ENCODE measurements at places on chromosomes 6 and 20.

DNA sequence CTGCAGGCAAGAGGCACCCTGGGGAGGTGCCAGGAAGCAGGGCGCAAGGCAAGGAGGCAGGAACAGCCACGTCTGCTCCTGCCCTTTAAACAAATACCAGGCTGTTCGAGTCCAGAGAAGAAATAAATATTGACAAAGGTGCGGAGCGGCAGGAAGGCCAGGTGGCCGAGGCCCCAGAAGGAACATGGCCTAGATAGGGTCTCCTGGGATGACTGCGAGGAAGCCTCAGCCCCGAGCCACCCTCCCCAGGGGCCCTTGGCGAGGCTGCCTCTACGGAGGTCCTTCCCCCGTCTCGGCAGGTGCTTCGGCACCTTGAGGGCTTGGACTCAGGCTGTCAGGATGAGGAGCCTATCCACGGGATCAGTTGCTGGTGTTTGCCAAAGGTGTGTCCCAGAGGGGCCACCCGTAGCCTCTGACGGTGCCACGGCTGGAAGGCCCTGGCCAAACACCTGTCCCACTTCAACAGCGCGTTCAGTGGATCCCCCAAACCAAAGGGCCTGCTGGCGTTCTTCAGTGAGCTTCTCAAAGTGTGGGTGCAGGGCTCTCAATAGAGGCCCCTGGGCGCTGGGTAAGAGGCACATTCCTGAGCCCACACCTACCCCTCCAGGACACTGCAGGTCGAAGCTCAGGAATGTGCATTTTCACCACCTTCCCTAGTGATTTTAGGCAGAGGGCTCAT lies 39.8 kb downstream of the SNX5 start:
- DNase-seq, result no peak

- DNase-seq, result no peak
Measured at GRCh38 chr20:49914310-49915117, 815 bp downstream of the SPATA2 start.

- no peak for DNase-seq
Measured at GRCh38 chr20:63127700-63128364, 88.1 kb downstream of the YTHDF1 start.

- no peak for DNase-seq
Measured at GRCh38 chr6:155223646-155224451, 40.0 kb upstream of the CLDN20 start.

DNA sequence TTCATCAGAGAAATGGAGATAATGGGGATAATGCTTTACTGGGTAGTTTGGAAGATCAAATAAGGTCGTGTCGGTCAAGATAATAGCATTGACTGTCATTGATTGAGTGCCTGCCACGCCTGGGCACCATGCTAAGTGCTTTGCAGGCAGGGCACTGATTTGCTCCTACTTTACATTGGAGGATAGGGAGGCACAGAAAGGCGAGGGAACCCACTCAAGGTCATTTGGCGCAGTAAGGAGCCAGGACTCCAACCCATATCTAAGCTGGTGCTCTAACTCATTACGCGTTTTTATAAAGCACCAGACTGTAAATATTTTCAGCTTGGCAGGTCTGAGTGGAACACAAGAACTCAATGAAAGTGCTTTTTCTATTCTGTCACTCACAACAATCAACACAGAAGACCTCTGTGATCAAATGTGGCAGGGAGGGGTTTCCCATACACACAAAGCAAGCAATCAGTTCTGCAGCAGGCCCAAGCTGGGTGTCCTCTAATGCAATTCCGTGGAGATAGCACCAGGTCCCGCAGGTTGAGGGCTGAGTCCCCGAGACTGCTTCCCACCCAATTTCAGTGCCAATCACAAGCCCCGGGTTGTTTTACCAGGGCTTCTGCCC lies 373.6 kb downstream of the CDH26 start:
- DNase-seq, result no peak

GRCh38 chr6:132096245-132096644 lies 145.1 kb upstream of the CCN2 start:
- no peak for DNase-seq

DNA sequence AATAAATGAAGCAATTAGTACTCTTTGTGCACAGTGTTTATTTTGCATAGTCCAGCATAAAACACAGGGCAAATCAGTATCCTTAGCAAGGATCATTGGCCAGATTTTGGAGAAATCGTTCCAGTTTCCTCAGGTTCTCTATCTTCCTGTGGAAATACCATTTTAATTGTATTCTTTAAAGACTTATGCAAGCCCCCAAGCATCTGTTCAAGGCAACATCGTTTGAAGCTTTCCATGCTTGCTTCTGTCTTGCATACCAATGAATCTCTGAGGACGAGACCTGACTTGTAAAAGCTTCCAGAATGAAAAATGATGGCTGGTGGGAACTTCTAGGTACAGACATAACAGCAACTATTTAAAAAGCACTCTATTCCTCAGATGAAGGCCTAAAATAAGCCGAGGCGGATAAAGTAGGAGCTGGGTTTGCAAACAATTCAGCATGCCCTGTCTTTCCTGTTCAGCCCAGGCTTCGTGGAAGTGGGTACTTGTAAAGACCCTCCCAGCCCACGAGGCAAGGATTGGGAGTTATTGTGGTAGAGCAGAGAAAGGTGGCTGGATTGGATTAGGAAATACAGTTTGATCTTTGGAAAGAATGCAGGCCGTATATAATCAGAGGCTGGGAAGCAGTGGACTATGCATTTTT lies 21.6 kb downstream of the NRSN1 start:
- no peak for DNase-seq

DNA sequence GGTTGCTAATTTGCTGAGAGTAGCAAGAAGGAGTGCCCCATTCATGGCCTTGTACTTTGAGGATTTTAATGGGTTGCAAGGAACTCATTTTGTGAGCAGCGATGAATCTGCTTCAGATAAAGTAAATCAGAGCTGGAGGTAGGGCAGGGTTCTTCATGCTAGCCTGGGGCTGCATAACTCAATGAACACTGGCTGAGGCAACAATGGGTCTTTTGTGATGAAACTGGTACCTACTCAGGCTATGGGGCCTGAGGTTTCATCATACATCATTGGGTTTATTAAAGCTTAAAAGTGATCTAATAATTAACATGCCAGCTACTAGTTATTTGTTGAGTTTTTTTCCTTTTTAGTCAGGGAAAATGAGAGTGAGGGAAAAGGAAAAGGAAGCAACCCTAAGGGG lies 106.9 kb downstream of the FAM50B start:
- DNase-seq, result no peak

DNA sequence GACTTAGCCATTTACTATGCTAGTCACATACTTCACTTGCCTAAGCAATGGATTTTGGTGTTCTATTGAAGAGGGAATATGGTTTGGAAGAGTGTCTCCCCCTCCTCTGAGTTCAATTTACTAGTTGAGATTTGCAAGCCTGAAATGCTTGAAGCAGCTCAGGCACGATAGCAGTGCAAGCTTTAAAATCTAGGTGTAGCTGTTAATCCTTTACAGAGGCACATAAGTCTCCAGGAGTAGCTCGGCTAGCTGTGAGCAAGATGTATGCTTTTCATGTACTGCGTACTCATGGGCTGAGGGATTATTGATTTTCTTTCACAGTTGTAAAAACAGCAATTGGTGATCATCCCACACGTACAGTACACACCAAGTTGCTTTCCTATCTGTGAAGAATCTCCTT lies 726 bp downstream of the FLRT3 start:
- DNase-seq, result no peak

DNA sequence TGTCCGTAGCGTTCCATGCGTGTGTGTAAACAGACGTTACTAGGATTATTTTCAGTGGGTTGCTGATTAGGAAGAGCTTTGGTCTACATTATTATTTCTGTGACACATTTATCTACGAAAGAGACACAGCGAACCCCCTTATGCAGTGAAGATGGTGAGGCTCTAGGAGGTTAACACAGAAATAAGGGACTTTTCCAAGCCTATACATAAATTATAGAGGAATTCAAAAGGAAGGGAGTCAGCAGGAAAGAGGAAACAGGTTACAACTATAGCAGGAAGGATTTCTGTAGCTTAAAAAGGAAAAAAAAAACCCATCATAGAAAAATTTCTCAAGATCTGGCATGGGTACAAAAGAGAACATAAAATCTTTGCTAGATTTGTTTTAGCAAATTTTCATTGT lies 12.9 kb upstream of the RPS6KA2 start:
- DNase-seq, result no peak

- DNase-seq, result no peak
Measured at GRCh38 chr6:100712997-100713396, 168.1 kb downstream of the ASCC3 start.

GRCh38 chr6:99894815-99895214 lies 99.2 kb downstream of the MCHR2 start:
- no peak for DNase-seq

GRCh38 chr6:4351520-4352321 lies 216.3 kb upstream of the ECI2 start:
- DNase-seq, result no peak

DNA sequence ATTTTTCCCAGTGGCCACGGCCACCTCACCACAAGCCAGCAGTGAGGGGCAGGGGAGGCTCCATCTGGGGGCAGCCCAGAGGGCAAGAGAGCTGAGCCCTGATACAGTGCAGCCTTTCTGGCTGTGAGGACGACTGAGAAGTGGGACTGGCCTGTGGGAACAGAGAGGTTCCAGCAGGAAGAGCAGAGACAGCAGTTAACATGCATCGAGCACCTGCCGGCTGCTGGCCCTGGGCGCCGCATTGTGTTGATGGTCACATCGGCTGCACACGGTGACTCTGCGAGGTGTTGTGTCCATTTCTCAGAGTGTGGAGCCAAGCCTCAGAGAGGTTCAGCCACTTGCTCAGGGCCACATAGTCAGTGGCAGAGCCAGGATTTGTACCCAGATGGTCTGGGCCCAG lies 9.8 kb downstream of the FOXS1 start:
- no peak for DNase-seq

DNA sequence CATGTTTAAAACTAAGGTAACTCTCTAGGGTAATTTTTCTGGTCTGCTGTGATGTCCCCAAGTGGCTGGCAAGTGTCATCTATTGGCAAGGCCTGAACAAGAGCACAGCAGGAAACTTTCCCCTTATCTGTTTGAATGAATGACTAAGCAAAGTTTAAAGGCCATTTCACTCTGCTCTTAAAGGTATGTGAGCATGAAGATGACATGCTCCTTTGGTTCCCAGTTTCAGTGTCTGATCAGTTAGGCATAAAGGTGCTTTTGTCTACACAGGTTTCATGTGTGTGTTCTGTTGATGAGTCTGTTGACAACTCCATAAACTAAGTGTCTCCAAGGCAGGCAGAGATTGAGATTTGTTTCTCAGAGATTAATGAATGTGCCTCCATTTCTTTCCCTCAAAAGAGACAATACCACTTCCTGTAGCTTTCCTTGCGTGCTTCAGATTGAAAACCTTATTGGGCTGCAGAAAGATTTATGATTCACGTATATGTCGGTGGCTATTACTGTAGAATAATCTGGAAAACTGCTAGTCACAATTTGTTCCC lies 83.9 kb downstream of the MAP3K7 start:
- no peak for DNase-seq

GRCh38 chr6:113690281-113691259 lies 166.6 kb upstream of the MARCKS start:
- DNase-seq, result no peak

GRCh38 chr6:50792771-50793170 lies 25.9 kb upstream of the TFAP2B start:
- no peak for DNase-seq

- no peak for DNase-seq
Measured at GRCh38 chr6:71529026-71529425, 240.4 kb downstream of the OGFRL1 start.

DNA sequence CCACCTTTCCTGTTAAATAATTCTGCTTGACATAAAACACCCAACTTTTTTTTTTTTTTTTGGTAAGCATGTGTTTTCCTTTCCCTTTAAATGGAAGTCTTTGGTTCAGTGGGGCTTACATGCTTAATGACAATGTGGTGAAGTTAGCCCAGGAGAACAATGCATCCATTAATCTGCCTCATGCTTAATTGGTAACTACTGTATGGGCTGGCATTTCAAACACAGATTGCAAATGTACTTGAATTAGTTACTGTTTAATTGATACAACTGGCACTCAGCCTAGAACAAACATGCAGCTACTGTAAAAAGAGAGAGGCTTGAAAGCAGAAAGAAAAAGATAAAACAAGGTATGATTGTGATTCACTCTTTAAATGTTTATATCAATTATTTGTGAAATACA lies 483.6 kb upstream of the NOX3 start:
- no peak for DNase-seq

GRCh38 chr20:57528148-57528547 lies 3.2 kb upstream of the CTCFL start:
- DNase-seq, result no peak

GRCh38 chr6:34236131-34236442 lies 586 bp upstream of the HMGA1 start:
- no peak for DNase-seq

GRCh38 chr6:33960345-33961313 lies 156.8 kb upstream of the MLN start:
- DNase-seq, result no peak

DNA sequence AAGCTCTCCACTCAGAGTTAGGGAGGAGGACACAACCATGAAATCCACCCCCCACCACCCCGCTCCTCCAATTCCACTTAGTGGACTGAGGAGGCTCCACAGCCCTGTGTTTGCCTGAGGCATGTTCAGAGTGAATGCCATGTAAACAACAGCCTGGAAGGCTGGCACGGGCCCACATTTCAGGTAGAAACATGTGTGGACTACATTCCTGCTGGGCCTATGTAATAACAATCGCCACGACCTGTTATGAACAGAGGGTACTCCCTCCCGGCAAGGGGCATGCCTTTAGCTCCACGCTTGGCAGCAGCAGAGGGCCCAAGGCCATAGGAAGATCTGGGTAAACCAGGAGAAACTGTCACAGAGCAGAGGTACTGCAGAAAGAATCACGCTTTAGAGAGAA lies 65.5 kb downstream of the ISM1 start:
- DNase-seq, result no peak

DNA sequence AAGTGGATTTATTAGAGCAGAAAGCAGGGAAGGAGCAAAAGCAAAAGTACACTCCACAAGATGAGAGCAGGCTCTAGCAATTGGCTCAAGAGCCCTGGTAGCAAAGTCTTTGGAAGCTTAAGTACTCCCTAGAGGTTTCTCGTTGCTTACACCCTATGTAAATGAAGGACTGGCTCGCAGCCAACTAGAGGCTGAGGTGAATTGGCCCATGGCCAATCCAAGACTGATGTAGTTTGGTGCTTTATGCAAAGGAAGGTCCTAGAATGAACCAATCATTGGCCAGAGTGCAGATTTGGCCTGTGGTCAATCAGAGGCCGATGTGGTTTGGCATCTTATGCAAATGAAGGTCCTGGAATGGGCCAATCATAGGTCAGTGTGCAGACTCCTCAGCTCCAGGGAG lies 191.3 kb upstream of the ARID1B start:
- no peak for DNase-seq

- DNase-seq, result no peak
Measured at GRCh38 chr6:89992818-89993217, 98.5 kb downstream of the GJA10 start.

DNA sequence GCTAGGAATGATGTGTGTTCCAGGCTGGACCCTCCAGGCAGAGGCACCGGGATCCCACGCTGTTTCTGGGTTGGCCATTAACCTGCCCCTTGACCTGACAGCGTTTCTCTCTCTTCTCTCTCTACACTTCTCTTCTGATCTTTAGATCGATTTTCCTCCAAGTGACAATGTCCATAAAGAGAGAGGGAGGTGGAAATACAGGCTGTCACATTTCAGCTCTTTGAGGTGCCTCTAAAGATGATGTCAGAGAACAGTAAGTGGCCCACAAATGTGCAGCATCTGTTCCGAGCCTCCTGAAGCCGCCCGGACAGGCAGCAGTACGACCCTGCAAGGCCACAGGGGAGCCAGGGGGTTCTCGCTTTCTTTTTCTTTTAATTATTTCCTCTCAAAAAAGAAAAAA lies 2.5 kb upstream of the SLCO4A1 start:
- DNase-seq, result no peak

GRCh38 chr6:25312703-25313102 lies 33.5 kb downstream of the CARMIL1 start:
- DNase-seq, result no peak

All from activated naive CD8-positive, alpha-beta T cell treated with anti-CD3 and anti-CD28 coated beads, Interleukin-2, amount 50 U/mL, for 16 hours (primary cell).